Choroid plexus epithelial cell (primary cell): ENCODE measurements at places on chromosomes 4 and X.
A peak's percentile ranks its signal among the peaks of the same experiment; 100 is the strongest.

DNA sequence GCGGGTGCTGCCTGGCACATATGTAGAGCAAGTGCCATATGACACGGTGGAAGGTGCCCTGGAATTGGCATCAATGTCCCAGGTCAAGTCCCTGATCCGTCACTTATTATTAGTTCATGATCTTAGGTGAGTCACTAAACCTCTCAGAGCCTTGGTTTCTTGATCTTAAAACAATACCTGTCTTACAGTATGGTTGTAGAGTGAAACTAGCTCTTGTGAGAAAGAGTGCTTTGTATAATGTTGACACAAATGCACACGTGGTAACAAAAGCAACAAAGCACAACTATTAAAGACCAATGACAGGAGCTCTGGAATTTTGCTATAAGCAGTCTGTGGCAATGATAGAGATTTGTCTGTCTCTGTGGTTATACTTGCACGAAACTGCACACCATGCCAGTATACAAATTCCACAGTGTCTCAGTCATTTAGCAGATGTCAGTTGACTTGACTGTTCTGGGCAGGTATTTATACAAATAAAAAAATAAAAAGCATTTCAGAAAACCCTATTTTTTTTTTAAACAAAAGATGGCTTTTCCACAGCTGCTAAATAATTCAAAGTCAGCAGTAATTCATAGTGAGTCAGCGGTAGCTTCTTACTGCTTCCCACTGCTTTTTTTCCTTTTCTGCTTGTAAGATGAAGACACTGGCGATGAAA is 19.7 kb upstream of the ACSL1 start:
- DNase-seq, result peak; percentile 58

DNA sequence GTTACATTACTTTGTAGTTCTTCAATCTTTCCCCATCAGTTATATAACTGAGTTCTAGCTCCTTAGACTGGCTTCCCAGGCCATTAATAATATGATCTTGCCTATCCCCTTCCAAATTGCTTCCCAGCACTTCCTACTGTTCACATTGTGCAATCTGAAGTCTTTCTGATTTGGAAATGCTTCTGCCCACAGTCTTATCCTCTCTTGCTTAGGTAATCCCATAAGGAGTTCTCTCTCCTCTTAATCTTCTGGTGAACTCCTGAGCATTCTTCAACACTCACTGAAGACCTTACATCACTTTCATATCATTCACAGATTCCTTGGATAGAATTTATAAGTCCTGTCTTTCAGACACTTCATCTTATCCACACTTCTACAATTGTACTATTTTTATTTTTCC is 132.7 kb upstream of the TTC29 start:
- no peak for DNase-seq

DNA sequence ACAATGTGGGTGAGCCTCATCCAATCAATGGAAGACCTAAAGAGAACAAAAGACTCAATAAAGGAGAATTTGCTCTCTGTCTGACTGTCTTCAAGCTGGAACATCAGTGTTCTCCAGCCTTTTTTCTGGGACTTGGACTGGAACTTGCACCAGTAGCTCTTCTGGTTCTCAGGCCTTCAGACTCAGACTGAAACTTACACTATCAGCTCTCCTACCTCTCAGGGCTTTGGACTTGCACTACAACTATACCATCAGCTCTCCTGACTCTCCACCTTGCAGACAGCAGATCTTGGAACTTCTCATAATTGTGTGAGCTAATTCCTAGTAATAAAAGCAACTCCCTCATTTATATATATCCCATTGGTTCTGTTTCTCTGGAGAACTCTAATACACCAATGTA is 185.9 kb downstream of the SMIM20 start:
- DNase-seq, result no peak

DNA sequence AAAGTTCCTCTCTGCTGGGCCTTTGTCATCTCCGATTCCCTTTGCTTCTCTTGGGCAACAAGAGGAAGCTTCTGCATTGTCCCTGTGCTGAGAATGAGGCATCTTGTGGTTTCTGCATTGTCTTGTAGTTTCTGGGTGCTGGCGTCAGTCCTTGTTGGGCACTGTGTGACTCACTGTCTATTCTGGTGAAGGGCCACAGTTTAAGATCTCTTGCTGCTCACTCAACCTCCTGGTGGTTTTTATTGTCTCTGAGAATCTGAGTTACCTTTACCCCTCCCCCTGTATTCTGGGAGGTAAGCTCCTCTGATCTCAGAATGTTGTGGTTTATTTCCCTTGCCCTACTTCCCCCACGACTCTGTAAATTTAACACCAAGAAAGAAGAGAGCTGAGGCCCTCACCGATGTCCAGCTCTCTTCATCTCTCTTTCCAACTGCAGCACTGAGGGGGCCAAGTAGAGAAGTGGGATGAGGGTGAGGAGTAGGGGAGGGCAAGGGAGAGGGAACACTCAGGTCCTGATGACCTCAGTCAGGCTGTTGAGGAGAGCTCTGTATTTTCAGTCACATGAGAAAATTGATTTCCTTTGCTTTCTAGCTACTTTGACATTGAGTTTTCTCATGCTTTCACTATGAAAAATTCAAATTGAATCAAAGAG is 441.6 kb upstream of the PITX2 start:
- DNase-seq, result peak; percentile 8
